ENCODE measurements at places on chromosomes 1 and 21.

DNA sequence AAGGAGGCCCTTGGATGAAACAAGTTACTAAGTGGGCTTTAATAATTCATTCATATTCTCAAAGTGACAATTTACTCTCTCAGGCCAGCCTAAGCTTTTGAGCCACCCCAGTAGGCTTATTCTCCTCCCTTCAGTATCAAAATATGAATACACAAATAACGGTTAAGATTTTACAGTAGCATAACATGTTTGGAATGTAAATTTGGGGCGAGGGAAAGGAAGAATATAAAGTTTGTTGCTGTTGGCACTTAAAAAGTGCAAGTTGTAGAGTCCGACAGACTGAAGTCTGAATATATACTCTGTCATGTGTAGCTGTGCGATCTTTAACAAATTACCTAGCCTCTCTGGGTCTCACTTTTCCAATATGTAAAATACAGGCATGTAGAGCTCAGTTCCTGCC lies 22.6 kb upstream of the MYSM1 start:
- no peak for DNase-seq

DNA sequence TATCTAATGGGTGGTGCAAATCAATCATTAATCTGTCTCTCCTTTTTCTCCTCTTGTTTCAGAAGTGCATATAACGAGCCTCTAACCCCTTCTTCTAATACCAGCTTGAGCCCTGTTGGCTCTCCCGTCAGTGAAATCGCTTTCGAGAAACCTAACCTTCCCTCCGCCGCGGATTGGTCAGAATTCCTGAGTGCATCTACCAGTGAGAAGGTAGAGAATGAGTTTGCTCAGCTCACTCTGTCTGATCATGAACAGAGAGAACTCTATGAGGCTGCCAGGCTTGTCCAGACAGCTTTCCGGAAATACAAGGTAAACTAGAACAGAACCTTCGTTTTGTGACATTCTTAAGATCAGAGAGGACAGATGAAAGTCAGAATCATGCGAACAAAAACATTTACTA lies 25.3 kb upstream of the VAMP3 start:
- no peak for DNase-seq

GRCh38 chr21:46157396-46157986 lies 2.1 kb upstream of the FTCD start:
- DNase-seq = no peak

GRCh38 chr1:209455145-209455544 lies 128.4 kb upstream of the CAMK1G start:
- no peak for DNase-seq

- DNase-seq = no peak
Measured at GRCh38 chr1:152014943-152015342, 21.3 kb upstream of the S100A10 start.

GRCh38 chr1:110587906-110588305 lies 18.3 kb downstream of the KCNA2 start:
- no peak for DNase-seq

DNA sequence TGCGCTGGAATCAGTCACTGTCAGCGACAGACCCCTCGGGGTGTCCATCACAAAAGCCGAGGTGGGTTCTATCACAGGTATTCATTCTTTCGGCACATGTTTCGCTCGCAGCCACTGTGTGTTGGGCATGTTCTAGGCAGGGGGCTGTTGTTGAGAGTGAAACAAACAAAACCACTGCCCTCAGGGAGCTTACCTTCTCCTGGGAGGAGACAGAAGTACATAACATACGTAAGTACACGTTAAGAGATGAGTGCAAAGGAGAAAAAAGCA lies 6.6 kb downstream of the ATF3 start:
- DNase-seq = no peak

DNA sequence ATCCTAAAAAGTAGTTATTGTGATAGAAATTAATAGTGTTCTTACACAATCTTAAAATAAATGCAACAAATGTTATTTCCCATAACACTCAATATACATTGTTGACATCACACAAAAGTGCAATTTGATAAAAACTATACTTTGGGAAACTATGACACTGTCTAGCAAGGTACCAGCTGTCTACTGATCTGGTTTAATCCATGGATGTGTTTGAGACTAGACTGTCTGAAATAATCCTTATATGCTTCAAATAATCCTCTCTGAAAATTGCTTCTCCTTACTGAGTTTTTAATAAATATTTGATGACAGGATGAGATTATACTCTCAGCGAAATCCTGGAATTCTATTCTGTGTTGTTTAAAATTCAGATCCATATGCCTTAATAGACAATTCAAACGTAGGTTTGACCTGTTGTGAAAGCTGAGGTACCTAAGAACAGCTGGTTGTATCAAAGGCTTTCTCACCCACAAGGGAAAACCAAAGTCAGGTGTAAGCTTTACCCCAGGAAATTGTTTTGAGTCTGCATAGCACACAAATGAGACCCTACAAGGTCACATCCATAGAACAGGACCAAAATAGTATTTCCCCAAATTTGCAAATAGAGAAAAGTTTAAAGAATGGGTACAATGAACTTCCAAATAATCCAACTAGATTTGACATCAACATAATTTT lies 8.8 kb upstream of the GFI1 start:
- DNase-seq = no peak

Data from germinal center (tissue), 1 donor.